ENCODE measurements at places on chromosomes 13 and 19. TPM values are rescaled to one million over a fixed set of nuclear protein-coding genes. Genes with fewer than 3 reads are reported as not detected.

DNA sequence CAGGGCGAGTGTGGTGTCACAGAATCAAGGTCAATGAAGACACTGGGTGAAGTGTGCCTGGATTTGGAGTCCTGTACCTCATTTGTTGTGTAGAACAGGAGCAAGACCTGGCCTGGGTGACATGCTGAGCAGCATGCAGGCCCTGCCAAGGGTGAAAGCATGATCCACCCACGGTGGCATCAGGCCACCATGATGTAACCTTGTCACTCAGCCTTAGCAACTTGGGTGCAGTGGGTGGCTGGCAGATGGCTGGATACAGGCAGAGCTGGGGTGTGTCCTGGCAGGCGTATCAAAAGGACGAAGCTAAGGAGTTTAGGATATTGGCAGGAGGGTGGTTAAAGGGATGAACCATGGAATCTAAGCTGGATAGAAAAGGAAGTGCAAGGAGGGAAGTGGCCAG lies 10.3 kb downstream of the THSD1 start:
- no peak for DNase-seq

- peak; percentile 49 for DNase-seq
These were observed 8.8 kb downstream of the GIPR start for GRCh38 chr19:45676851-45677263.

DNA sequence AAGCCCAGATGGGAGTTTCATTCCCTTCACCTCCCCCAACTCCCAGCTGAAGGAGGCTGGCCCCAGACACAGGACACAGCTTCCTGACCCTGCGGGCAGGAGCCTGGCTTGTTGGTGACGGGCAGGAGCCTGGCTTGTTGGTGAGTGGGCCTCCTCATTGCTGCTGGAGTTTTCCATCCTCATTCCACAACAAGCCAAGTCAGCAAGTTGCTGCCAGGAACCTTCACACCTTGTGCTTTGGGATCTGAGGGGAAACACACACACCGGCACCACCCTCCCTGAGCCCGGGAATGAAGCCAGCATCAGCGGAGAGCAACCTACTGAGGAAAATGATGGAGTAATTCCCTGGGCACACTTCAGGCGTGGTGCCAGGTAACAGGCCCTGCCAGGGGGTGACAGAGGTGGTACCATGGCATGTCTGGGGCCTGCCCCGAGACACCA lies 74.9 kb downstream of the ALOX5AP start:
- no peak for DNase-seq

GRCh38 chr19:37982655-37983054 lies 75.6 kb downstream of the SIPA1L3 start:
- no peak for DNase-seq

- no peak for DNase-seq
These were observed 507.4 kb upstream of the KLF12 start for GRCh38 chr13:74641586-74641985.

GRCh38 chr19:844546-844971 lies 3.8 kb downstream of the PRTN3 start:
- no peak for DNase-seq

DNA sequence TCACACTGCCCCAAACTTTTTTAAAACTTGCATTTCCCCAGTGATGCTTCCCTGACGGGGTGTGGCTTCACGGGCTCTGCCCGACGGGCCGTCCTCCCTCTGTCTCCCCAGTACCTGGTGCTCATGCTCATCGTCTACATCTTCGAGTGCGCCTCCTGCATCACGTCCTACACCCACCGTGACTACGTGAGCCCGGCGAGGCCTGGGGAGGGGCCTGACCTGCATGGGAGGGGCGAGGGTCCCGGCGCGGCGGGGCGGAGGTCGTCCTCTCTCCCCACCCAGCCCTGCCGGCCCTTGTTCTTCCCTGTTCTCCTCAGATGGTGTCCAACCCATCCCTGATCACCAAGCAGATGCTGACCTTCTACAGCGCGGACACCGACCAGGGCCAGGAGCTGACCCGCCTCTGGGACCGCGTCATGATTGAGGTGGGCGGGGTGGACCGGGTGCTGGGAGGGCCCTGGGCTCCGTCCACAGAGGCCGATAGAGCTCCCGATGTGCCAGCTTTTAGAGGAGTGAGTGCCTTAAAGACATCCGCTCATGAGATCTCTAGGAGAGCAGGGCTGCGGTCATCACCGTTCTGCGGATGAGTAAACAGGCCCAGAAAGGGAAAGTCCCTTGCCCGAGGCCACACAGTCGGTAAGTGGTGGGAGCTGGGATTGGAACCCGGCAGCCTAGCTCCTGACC lies 6.9 kb downstream of the UPK1A start:
- DNase-seq: peak; percentile 62

DNA sequence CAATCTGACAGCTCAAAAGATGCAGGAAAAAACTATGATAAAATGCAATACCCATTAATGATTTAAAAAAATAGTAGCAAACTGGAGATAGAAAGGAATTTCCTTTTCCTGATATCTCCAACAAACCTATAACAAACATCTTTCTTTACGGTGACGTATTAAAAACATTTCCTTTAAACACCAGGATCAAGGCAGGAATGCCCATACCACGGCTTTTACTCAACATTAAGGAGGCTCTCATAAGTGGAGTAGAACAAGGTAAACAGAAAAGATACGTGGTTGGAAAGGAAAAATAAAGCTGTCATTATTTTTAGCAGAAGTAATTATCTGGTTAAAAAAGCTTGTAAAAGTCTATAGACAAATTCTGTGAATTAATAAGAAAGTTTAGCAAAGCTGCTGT lies 61.1 kb downstream of the MIPEP start:
- DNase-seq: no peak

DNA sequence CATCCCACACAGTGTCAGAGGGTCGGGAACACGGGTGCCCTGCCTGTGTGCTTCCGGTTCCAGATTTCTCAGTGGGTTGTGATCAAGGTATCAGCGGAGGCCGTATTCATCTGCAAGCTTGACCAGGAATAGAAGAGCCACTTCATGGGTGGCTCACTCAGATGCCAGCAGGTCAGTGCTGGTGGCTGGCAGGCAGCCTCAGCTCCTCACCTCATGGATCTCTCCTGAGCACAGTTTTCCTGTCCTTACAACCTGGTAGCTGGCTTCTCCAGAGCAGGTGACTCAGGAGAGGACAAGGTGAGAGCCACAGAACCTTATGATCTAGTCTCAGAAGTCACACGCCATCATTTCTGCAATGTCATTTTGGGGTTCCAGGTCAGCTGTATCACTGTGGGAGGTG lies 44.8 kb upstream of the SPATA13 start:
- DNase-seq: no peak

DNA sequence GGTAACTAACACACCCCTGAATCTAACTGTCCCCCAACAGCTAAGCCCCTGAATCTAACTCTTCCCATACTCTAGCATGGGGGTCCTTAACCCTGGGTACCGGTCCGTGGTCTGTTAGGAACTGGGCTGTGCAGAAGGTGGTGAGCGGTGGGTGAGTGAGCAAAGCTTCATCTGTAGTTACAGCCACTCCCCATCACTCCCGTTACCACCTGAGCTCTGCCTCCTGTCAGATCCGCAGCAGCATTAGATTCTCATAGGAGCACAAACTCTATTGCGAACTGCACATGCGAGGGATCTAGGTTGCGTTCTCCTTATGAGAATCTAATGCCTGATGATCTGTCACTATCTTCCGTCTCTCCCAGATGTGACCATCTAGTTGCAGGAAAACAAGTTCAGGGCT lies 6.2 kb upstream of the PHLDB3 start:
- no peak for DNase-seq

DNA sequence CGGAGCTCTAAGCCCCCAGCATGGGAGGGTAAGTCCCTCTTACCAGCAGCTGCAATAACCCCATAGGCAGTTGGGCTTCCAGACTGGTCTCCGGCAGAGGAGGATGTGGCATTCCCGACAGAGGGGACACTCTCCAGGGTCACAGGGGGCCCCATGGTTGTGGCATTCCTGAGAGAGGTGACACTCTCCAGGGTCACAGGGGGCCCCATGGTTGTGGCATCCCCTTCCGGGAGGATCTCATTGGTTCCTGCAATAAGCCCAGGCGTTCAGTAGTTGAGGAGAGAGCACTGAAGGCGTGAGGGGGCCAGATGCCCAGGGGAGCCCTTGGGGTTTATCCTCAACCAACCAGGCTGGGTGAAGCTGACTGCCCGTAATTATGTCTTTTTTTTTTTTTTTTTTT lies 5.4 kb downstream of the CD320 start:
- DNase-seq: no peak

- no peak for DNase-seq
These were observed 18.7 kb upstream of the EID2 start for GRCh38 chr19:39558624-39559117.

DNA sequence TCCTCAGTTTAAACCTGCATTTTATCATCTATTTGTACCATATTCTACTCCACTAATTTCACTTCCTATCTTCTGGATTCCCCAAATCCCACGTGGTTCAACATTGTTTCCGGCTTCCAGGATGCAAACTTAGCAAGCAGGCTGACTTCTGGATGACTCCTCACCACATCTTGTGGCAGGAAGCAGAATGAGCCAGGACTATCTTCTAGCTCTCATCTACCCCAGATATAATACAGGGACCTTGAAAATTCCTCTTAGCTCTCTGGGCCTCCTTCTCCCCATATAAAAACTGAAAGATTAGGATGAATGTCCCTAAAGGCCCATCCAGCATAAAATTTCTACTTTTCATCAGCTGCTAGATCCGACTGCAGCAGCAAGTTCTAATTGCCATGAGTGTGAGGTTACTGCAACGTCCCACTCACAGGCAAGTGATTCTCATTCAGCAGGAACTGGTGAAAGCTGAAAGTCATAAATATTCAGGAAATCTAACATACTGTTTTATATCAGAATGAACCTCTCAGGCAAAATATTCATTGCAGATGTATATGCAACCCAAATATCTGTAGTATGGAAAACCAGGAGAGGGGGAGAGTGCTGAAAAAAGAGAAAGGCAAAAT lies 93.4 kb downstream of the KCTD12 start:
- no peak for DNase-seq

DNA sequence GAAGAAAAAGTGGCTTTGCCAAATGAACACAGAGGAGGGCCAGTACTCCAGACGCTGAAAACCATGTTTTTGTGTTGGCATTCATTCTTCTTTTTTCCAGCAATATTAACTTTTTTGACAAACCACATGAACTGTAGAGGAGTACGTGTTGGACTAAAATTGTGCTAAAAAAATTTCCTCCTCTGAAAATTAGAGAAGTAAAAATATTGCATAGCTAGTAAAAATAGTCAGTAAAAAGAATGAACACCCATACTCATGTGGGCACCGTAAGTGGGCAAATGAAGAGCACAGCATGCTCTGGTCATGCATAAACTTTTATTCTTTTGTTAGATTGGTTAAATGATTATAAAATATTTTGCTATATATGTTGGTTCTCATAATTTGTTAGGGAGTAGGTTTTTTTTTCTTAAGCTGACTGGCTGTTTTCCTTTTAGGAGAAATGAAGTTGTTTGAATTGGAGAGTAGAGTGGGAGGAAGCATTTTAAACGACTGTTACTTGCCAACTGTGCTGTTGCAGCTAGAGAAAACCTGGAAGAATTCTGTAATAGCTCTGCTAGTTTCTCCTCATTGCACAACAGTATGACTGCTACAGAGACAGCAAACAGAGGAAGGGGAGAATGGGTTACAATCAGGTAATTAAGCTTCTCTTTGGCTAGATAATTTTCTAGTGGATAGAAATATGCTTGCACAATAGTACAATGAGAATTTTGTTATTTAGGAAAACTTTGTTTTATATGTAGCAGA lies 222.4 kb downstream of the KCTD12 start:
- no peak for DNase-seq

DNA sequence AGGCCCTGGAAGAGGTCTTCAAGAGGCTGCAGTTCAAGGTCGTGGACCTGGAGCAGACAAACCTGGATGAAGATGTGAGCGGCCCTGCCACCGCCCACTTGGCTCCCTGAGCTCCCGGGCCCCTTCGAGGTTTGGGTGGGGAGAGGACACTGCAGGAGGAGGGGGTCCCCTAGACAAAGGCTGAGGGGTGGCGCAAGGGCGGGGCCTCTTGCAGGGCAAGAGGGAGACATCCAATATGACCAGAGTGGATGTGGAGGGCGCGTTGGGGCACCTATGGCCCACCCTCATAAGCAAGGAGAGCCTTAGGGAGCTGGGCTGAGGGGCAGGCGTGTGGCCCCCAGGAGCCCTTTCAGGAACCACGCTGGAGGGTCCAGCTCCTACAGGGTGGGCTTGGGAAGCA lies 20.2 kb downstream of the NKPD1 start:
- no peak for DNase-seq

GRCh38 chr19:38513762-38514167 lies 80.3 kb downstream of the RYR1 start:
- no peak for DNase-seq

GRCh38 chr13:101453784-101454201 lies 1.3 kb downstream of the ITGBL1 start:
- no peak for DNase-seq

DNA sequence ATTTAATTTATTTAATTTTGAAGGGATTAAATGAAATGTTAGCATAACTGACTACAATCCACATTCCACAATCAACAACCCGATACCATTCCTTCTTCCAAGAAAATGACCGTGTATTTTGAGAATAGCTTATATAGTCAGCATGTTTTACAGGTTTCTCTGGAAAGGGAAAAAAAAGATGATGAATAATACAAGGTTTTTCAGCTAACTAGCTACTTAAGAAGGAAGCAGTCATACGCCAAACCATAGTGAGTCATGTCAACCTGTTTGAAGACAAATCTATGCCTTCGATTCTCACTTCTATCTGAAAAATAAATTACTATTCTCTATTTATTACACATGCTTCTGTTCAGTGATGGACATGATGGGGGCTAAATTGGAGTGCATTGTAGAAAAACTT lies 258.6 kb downstream of the EFNB2 start:
- DNase-seq: no peak

- no peak for DNase-seq
These were observed 56.1 kb downstream of the MAP4K1 start for GRCh38 chr19:38561658-38562057.

The CYP2F1 gene
- total RNA-seq: not detected

The KCNN1 gene
- 2.4 TPM for total RNA-seq

The CFAP97D2 gene
- total RNA-seq: not detected

The NDFIP2 gene
- 80.2 TPM for total RNA-seq

The KCNK6 gene
- 9.0 TPM for total RNA-seq

The GJB2 gene
- total RNA-seq: 6.1 TPM

The CBY2 gene
- not detected for total RNA-seq

The SMIM44 gene
- total RNA-seq: not detected

The KLC3 gene
- total RNA-seq: 5.5 TPM

The C19orf67 gene
- total RNA-seq: not detected

The PSG6 gene
- total RNA-seq: not detected

The ZNF492 gene
- not detected for total RNA-seq

All from hepatocyte (in vitro differentiated cells).